GM04504 (cell line): ENCODE measurements at places on chromosomes 1 and 21.

- DNase-seq, result no peak
Measured at GRCh38 chr1:231983588-231984193, 357.1 kb downstream of the DISC1 start.

DNA sequence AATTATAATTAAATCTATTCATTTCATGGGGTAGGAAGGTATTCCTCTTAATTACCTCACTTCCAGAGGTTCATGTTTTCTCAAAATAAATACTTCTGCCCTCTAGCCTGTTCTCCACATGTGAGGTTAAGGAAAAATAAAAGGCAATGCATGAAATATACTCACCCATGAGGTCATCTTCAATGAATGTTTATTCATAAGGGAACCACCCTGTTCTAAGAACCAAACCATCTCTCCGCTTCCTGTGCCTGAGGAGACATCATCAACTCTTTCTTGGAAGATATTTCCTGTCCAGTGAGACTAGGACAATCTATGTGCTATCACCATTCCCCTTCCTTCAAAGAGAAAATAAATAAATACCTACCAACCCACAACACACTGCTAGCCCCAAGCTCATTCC, 513.7 kb upstream of the PLXNA2 start:
- DNase-seq, result no peak

- DNase-seq, result no peak
Measured at GRCh38 chr1:27555700-27556424, 48.1 kb downstream of the AHDC1 start.

GRCh38 chr1:188043536-188044245, 1214.9 kb downstream of the PLA2G4A start:
- no peak for DNase-seq

DNA sequence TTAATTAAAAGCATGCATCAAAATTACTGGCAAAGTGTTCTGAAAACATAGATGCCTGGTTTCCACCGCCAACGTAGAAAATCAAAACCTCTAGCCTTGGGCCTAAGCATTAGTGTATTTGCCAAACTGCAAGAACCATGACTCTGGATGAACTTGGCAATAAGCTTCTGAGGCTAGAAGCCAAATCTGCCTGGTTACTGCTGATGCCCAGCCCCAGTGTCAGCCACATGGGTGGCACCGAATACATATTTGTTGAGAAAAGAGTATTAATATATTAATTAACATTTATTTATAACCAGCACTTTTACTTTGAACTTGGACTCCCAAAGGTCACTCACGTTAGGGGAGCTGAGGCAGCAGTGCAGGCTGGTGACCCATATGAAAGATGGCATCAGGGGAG, 140.6 kb upstream of the HMGB4 start:
- no peak for DNase-seq

DNA sequence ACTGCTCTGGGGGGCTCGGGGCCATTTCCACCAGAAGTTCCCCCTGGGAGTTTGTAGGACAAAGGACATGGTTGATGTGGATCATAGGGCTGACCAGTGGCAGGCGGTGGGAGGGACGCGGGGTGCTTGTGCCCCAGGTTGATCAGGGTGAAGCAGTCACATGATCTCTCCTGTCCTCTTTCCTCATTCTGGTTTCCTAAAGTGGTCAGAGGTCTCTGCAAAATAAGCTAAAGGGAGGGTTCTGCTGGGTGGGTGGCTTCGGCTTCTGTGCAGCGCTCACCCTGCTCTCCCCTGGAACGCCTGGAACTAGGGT, 9.2 kb downstream of the PDXK start:
- DNase-seq, result no peak

- no peak for DNase-seq
Measured at GRCh38 chr1:210344706-210345105, 16.0 kb downstream of the HHAT start.
